ENCODE measurements at places on chromosomes 4 and X. TPM values are rescaled to one million over a fixed set of nuclear protein-coding genes. Genes with fewer than 3 reads are reported as not detected.
A peak's percentile ranks its signal among the peaks of the same experiment; 100 is the strongest.

The PAGE4 gene
- total RNA-seq, result not detected

GRCh38 chrX:115372152-115372551, 82.6 kb downstream of the LUZP4 start:
- no peak for DNase-seq

DNA sequence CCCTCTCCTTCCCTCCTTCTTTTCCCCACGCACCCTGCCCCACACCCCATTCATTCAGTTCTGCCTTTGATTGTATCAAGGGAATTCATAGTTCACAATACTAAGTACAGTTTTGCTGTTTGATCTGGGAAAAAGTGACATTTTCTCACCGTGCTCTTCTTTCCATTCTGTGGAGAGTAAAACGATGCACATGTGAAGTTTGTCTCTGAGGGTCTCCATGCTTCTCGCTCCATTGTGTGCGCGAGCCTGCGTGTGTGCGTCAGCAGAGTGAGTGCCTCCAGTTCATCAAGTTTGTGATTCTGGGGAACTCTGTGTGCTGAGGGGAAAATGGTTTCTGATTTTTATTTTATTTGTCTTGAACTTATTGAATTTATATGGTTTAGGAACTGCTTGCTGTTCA, 1.9 kb downstream of the STK26 start:
- no peak for DNase-seq

The HELT gene
- not detected for total RNA-seq

The PDGFRA gene
- total RNA-seq, result 30.8 TPM

The CDX4 gene
- not detected for total RNA-seq

The NELFA gene
- 28.7 TPM for total RNA-seq

GRCh38 chr4:138857416-138857815, 158.2 kb upstream of the NOCT start:
- no peak for DNase-seq

The CCDC120 gene
- 15.0 TPM for total RNA-seq

GRCh38 chr4:113968473-113968872, 11.0 kb downstream of the ARSJ start:
- no peak for DNase-seq

DNA sequence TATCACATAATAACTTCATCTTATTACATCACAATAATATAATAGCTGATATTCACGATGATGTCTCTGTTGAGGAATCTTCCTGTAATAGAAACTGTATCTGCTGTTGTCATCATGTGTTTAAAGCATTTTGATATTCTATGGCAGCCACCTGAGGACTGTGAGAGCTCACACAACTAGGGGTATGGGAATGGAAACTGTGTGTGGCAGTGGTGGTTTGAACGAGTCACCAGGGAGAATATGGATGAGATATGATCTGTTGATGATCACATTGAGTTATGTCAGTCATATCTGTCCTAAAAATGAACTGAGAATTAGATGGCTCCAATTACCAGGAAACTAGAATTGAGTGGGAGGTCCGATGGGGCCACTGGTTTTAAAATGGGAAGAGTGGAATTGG, 169.6 kb downstream of the MID1IP1 start:
- DNase-seq, result no peak

- peak; percentile 35 for DNase-seq
Measured at GRCh38 chrX:44344194-44344593, 722 bp upstream of the EFHC2 start.

GRCh38 chrX:75522565-75523431, at the start of gene ZDHHC15:
TSS of gene ZDHHC15 (minus strand) at chrX:75523037. CDS start at chrX:75523024, 13 bp downstream.
- peak; percentile 35 for DNase-seq

DNA sequence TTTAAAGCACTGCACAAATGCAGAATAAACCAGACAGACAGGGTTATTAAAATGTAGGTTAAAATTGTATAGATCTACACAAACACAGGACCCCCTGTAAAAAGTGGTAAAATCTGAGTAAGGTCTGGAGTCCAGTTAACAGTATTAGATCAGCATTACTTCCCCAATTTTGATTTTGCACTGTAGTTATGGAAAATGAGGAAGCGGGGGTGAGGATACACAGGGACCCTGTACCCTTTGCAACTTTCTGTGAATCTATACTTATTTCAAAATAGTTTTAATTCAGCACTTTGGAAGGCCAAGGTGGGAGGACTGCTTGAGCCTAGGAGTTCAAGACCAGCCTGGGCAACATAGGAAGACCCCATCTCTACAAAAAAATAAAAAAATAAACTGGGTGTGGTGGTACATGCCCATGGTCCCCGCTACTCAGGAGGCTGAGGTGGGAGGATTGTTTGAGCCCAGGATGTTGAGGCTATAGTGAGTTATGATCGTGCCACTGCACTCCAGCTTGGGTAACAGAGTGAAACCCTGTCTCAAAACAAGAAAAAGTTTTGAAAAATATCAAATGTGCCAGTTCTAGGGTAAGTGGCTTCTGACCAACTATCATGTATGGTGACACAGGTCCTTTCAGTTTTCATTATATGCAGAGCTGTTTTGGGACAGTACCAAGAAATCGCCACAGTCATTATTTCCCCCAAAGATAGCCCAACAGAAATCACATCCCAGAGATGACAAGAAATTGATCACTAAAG, 17.7 kb downstream of the SEL1L3 start:
- DNase-seq, result no peak

- no peak for DNase-seq
Measured at GRCh38 chrX:12798601-12799000, 7.4 kb downstream of the PRPS2 start.

DNA sequence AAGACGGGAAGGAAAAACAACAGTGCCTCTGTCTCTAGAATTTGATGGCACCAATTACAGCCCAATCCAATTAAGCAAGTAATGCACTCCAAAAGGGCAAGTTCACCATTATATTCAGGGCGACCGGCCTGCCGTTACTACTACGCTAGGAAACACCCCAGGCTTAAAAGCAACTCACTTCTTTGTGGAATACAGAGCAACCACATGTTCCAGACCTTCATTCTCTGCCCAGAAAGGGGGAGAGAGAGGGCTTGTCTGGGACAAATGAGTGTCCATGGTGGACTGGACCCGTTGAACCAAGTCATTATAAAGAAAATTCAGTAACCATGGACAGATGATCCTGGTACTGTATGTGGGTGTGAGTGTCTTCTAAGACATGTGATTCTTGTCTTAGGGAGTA, 1.6 kb downstream of the KDR start:
- DNase-seq, result no peak

- DNase-seq, result no peak
Measured at GRCh38 chr4:169987327-169988228, 38.6 kb downstream of the MFAP3L start.

The MAP7D2 gene
- 1.4 TPM for total RNA-seq

GRCh38 chr4:35934320-35934981, 309.9 kb downstream of the ARAP2 start:
- DNase-seq, result no peak

DNA sequence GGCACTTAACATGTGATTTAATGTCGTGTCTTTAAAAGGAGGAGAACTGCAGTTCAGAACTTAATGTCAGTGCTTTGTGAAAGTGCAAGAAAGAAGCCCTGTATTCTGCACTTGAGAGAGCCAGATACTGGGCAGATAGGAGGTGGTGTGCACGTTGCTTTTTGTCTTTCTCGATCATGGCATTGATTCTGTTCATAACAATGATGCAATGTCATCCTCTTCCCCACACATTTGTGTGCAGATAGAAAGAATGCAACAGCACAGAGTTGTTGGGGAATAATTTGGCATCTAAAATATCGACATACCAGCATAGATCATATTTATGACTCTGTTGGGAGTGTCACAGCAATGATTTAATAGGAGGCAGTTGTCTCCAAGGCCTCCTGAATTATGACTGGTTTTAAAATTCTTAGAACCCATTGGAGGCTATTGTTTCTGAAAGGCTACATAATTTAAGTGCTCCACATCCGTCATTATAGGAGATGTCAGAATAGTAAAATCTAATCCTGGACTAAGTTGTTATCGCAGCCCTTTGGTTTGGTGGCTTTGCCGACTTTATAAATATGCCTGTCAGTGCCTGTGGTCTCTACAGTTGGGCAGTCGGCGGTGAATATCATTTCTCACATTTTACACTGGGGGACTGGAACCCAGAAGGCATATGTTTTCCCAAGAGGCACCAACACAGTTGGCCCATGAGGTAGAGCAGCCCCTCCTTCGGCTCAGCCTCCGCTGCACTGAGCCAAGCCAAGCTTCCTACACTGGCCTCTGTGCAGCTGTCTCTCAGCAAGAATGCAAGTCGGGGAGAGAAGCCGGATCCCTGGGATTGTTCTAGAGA, 124.9 kb downstream of the PTTG2 start:
- DNase-seq, result no peak

The SORCS2 gene
- 0.92 TPM for total RNA-seq

The TXK gene
- 0.55 TPM for total RNA-seq

GRCh38 chr4:92969650-92970379, 666.0 kb downstream of the GRID2 start:
- DNase-seq, result no peak

DNA sequence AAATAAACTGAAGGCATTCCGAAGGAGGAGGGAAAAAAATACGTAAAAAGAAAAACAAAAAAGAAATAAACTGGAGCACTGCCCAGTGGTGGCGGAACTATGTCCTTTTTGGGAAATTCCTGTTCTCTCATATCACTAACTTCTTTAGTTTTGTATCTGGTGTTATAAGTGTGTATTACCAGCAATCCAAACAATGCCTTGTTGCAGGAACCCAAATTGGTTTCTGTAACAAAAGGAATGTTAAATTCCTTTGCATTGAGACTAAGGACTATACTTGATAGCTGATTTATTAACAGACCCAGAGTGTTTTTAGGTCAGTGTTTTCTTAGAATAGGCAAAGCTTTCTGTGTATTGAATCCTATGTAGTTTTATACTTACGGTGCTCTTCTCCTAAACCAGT, 6.6 kb downstream of the CCNG2 start:
- no peak for DNase-seq

The TMPRSS11F gene
- total RNA-seq, result not detected

The PRR27 gene
- not detected for total RNA-seq

The FAT4 gene
- 6.1 TPM for total RNA-seq

GRCh38 chr4:149050840-149051239, 608.6 kb upstream of the NR3C2 start:
- no peak for DNase-seq

GRCh38 chr4:124321364-124321763, 391.2 kb downstream of the ANKRD50 start:
- DNase-seq, result no peak

- no peak for DNase-seq
Measured at GRCh38 chr4:6773106-6773505, 9.4 kb upstream of the KIAA0232 start.

DNA sequence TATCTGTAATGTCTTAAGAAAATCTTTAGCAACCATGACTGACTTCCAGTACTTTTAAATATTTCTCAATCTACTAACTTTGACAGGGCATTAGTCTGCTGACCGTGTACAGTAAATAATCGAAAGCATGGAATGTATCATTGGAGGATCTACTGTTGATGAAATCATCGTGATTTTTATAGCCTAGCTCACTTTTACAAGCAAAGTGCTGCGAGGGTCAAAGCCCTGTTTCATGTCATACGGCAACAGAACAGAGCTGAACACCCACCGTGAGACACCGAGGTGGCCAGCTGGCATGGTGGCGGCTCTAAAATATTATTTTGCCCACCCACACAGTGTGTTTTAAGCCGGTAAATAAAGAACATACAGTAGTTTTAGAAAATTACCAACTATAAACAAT, 679.3 kb downstream of the FAT4 start:
- DNase-seq, result no peak

GRCh38 chrX:132017431-132018185, 5.5 kb upstream of the STK26 start:
- DNase-seq, result no peak

GRCh38 chr4:88040707-88041106, 33.3 kb downstream of the PKD2 start:
- DNase-seq, result no peak

GRCh38 chr4:23547601-23548000, 342.2 kb downstream of the PPARGC1A start:
- DNase-seq, result no peak

Data from left colon (tissue), 2 donors.